ENCODE measurements at places on chromosomes 1 and 21. TPM values are rescaled to one million over a fixed set of nuclear protein-coding genes. Genes with fewer than 3 reads are reported as not detected.

DNA sequence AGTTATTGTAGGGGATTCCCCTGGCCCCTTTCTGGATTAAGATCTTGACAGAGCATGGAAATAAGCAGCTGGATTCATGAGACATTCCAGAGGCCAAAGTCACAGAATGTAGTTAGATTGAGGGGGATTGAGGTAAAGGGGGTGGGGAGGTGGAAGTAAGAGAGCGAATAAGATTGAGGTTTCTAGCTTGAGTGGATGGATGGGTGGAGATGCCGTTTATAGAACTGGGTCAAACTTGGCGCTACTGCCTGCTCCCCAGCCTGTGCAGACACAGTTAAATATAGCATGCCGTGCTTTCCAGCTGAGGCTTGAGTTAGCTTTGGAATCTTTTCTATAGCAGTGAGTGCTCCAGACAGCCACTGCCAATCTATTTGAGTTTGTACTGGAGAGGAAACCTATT, 85.7 kb downstream of the DYRK1A start:
- DNase-seq: no peak

DNA sequence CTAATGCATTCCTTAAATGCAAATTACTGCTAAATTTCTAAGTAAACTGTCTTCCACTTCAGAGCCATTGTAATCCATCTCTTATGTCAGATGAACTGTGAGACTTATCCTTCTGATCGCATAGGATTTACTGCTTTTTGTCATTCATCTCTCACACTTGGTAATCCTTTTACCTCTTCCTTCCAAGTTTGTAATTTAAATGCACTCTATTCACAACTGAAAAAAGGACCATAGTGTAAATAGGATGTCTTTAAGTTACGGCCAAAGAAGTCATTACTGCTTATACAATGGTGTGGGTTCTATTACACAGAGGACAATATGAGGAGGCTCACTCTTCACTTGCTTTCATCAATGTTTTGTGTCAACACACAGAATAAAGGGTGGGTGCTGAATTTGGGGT, 393.3 kb downstream of the PTBP2 start:
- DNase-seq: no peak

- DNase-seq: no peak
These were observed 81.0 kb downstream of the RGS7 start for GRCh38 chr1:241275981-241276380.

DNA sequence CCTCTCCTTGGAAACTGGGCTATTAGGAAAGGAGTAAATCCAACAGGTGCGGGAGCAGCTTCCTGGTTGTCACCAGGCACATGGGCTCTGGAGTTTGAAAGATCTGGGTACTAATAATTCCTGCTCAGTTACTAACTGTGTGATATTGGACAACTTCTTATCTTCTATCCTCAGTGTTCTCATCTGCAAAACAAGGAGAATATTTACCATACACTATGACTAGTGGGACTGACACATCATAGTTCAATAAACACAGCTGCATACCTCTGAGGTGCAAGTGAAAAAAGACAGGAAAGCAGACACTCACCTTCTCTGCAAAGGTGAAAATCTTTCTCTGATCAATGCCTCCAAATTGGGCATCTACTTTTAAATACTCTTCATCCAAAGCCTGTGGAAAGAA, 19.7 kb downstream of the YARS1 start:
- DNase-seq: no peak

DNA sequence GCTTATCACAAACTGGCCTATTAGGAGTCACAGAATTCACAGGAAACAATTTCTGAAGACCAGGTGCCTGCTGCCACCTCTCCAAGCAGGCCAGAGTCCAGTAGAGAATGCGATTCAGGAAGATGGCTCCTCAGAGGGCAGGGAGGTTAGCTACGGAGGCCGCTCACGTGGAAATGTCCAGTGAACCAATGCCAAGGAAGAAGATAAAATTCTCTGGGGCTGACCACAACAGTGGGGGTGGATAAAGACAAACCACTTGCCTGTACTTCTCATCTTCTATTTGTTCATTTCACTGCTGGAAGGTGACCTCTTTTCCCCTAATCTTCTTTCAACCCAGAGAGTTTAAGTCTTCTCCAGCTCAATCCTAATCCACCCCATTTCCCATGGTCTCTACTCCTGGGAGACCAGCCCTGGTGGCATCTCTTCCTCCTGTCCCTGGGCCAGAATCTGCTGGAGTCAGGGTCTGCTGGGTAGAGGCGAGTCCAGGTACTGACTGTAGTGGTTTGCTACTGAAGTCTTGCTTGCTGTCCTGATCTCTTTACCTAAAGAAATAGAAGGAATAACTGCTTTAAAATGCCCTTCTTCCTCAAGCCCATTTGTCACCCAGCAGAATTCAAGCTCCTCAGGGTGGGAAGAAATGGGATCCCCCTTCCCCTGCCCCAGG, 3.2 kb downstream of the PSRC1 start:
- DNase-seq: no peak

DNA sequence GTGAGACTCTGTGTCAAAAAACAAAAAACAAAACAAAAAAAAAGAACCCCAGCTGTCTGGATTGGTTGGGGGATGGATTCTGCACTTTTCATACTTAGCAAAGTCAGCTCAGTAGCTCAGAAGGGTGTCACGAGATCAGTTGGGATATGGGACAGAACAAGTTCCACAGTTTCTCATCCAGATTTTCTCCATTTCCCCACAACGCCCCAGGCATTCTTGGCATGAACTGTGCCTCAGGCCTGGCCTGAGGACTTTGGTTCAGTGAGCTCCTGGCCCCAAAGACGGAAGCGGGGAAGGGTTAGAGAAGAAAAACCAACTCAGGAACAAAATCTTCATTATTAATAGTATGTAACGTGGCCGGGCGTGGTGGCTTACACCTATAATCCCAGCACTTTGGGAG, 1.9 kb downstream of the AKR7A2 start:
- DNase-seq: no peak

DNA sequence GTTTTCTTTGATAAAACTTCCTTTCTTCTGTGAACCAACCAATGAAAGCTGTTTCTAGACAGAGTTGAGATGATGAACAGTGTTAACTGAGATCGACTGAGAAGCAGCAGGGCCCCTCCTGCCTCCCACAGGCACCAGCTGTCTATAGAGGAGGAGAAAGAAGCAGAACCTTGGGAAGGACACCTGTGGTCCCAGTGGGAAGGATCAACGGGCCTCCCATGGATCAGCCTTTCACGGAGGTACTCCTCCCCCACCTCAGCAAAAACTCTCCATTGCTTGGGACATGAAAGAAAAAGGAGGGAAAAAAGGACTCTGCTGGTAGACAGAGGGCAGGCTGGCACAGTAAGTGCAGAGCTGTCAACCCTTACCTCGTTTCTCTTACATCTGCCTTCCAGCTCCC, 40.5 kb downstream of the PLPPR5 start:
- DNase-seq: no peak

- peak; percentile 66 for DNase-seq
These were observed 72.4 kb downstream of the ABCA4 start for GRCh38 chr1:94048413-94049164.

GRCh38 chr1:162719678-162720077, 70.8 kb upstream of the HSD17B7 start:
- DNase-seq: no peak

- DNase-seq: no peak
These were observed 19.9 kb upstream of the SLC35F3 start for GRCh38 chr1:233884461-233885151.

GRCh38 chr21:37460196-37460595, 93.6 kb downstream of the DYRK1A start:
- DNase-seq: peak; percentile 76

GRCh38 chr21:31484219-31484618, 140.2 kb upstream of the TIAM1 start:
- DNase-seq: no peak

DNA sequence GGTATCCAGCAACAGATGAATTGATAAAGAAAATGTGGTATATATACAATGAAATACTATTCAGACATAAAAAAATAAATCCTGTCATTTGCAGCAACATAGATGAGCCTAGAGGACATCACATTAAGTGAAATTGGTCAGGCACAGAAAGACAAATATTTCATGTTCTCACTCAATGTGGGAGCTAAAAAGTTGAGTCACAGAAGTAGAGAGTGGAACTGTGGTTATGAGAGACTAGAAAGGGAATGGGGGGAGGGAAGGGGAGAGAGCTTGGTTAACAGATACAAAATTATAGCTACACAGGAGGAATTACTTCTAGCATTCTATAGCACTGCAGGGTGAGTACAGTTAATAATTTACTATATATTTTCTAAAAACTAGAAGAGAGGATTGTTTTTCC, 37.1 kb upstream of the SERPINC1 start:
- no peak for DNase-seq

DNA sequence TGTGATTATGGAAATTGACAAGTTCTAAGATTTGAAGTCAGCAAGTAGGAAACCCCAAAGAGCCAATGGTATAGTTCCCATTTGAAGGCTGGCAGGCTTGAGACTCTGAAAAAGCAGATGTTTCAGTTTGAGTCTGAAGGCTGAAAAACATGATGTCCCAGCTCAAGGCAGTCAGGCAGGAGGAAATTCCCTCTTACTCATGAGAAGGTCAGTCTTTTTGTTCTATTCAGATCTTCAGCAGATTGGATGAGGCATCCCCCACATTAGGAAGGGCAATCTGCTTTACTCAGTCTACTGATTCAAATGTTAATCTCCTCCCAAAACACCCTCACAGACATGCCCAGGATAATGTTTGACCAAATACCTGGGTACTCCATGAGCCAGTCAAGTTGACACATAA, 372.5 kb upstream of the ST6GALNAC5 start:
- DNase-seq: no peak

Gene PLA2G2F
- not detected for total RNA-seq

Gene OR2L5
- total RNA-seq: not detected

Gene FCRL2
- not detected for total RNA-seq

Gene C1orf94
- 0.29 TPM for total RNA-seq

Gene OR10Z1
- not detected for total RNA-seq

Gene FCAMR
- not detected for total RNA-seq

Gene TMPRSS3
- not detected for total RNA-seq

Measured in endodermal cell (in vitro differentiated cells).